ENCODE measurements at places on chromosomes 6 and 20.

GRCh38 chr6:49790341-49790740 lies 3.3 kb upstream of the PGK2 start:
- peak; percentile 58 for DNase-seq

- peak; percentile 33 for DNase-seq
Observed at GRCh38 chr6:163416557-163417253, 2.2 kb downstream of the QKI start.

- DNase-seq: no peak
Observed at GRCh38 chr6:143150281-143150680, 89.6 kb downstream of the AIG1 start.

DNA sequence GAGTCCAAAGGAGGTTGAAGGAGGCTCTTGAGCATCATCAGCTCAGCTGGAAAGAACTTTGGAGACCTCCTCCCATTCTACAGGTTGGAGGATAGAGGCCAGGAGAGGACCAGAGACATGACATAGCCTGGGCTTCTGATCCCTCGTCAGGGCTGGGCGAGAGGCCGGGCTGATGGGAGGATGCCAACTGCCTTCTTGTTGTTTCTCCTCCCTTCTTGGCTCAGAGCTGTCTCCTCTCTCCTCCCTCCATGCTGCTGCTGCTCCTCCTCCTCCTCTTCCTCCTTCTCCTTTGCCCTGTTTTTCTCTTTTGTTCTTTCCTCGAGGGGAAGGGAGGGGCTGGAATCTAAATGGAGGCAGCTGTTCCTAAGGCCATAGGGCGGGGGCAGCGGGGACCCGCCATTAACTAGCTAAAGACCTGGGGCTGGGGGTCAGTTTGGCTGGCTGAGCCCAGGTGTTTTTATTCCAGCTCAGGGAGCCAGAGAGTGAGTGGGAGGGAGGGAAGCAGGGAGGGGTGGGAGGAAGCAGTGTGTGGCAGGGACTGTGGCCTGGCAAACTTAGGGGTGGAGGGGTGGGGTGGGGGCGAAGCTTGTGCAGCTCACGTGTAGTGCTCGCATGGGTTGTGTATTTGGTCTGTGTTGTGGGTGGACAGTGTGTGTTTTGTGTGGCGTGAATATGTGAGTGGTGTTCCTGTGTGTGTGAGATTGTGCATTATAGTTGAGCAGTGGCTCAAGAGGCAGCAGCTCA lies 84.8 kb downstream of the CD40 start:
- DNase-seq: no peak

GRCh38 chr20:12020846-12021245 lies 103.2 kb downstream of the BTBD3 start:
- no peak for DNase-seq

GRCh38 chr6:72691249-72691648 lies 69.4 kb downstream of the KCNQ5 start:
- DNase-seq: no peak

GRCh38 chr6:7323074-7323473 lies 10.1 kb upstream of the SSR1 start:
- DNase-seq: no peak

DNA sequence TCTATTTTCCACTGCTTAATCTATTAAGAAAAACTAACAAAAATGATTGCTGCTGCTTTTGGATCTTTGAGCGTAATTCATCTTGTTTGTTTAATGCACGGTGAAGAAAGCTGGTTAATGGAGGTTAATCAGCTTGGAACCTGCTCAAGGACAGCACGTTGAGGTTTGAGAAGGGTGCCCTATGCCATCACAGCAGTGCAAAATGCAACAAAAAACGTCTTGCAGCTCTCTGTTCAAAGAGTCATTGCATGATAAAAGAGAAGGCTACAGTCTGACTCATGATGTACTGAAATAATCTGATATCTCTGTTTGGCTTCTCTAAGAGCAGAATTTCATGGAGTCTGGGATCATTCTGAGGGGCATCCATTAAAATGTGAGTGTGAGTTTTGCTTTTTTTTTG lies 80.6 kb upstream of the PREP start:
- no peak for DNase-seq

- no peak for DNase-seq
Observed at GRCh38 chr6:36129941-36130666, at the start of gene MAPK13. Gene MAPK13 (plus strand): TSS chr6:36130513. CDS start chr6:36130583, 70 bp downstream.

DNA sequence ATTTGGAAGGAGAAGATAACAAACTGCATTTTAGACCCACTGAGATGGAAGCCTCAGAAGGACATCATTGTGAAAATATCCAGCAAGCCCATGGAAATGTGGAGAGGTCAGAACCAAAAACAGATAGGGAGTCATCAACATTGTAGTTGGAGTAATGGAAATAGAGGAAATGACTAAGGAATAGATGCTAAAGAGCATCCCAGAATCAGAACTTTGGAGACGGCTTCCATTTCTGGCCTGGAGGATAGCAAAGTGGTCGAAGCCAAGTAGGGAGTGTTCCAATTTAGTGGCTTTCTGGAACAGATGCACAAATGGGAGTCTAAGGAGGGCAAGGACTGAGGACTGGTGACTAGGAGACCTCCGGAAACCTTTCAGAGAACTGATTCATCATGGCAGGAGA lies 3.6 kb downstream of the BEND6 start:
- DNase-seq: no peak

DNA sequence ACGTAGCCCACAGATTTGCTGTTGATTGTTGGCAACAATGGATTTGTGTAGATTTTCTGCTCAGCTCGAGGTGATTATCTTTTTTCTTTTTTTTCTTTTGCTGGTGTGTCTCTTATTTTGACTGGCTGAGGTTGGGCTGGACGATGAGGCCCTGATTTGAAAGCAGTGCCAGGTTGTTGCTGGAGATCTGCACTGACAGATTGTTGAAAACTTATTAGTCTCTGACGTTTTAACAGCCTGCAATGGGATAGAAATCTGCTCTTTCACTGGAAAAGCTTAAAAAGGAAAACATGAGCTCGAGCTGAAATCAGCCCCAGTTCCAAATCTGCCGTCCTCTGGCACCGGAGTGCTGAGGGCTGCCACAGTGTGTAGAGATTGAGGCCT lies 87.7 kb downstream of the PDE7B start:
- no peak for DNase-seq

GRCh38 chr6:116165596-116165995 lies 39.7 kb upstream of the COL10A1 start:
- DNase-seq: no peak

- peak; percentile 61 for DNase-seq
Observed at GRCh38 chr6:52984247-52984646, 10.8 kb downstream of the GSTA4 start.

DNA sequence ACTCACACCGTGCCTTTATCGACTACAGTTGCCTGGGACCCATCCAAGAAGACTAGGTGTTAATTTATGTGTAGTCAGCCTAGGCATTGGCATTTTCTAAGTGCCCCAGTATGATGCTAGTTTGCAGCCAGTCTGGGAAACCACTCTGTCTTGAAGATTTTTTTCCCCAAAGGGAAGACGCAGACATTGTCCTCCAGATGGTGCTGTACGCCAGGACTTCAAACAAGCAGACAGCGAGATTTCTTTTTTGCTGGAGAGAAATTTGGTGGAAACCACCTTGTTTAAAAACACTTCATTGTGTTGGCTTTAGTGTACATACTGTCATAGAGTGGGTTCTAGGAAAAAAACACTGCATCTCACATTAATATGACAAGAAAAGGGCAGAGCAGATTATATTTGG lies 30.0 kb downstream of the ALDH5A1 start:
- DNase-seq: peak; percentile 63

DNA sequence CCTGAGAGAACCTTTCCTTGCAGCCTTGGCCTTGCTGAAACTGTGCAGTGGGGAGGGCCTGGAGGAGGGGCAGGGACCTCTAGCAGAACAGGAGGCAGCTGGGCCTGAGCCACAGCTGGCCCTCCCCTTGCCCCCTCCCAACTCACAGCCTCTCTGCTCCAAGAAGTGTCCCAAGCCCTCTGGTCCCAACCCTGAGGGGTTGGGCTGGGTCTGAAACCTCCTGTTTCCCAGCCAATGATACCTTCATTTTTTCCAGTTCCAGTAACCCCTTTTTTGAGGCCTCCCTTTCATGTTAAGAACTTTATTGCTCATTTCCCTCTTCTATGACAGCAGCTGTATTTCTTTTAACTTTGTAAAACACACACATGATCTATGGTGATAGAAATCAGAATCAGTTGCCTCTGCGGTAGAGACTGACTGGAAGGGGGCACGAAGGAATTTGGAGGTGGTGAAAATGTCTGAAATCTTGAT lies 17.9 kb upstream of the ARMC12 start:
- DNase-seq: no peak

GRCh38 chr6:134376785-134377184 lies 58.9 kb upstream of the SGK1 start:
- no peak for DNase-seq
